ENCODE measurements at places on chromosomes 12 and 14.

DNA sequence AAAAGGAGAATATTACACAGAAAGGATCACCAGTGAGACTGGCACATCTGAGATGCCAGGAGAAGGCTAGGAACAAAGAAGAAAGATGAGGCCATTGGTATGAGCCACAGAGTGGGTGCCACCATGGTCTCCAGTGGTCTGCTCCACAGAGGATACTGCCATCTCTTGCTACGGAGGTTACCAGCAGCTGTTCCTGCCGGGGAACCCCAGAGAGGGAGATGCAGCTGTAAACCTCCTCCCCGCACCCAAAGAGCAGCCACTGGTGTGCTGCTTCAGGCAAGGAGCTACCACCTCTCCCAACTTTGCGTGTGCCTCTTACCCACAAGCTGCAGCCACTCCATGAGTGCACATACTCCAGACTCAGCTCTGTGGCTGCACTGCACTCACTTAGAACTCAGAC lies 201.5 kb upstream of the RTL1 start:
- no peak for DNase-seq

DNA sequence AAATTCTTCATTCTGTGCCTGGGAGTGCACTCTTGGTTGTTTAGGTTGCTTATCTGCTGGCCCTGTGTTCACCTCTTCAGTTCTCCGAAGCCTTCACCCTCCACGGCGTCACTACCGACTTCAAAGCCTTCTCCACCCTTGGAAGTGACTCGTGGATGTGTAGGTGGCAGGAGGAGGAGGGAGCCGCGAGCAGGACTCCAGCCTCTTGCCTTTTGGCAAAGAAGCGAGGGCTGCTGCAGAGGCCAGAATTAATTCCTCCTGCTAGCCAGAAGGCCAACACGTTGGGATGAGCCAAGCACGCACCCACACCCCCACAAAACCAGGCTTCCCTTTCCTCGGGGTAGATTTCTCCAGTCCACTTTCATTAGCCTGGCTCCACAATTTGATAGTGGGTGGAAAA lies 86.5 kb downstream of the TBX5 start:
- DNase-seq, result no peak

- DNase-seq, result no peak
Observed at GRCh38 chr12:67014642-67015041, 254.5 kb upstream of the CAND1 start.

DNA sequence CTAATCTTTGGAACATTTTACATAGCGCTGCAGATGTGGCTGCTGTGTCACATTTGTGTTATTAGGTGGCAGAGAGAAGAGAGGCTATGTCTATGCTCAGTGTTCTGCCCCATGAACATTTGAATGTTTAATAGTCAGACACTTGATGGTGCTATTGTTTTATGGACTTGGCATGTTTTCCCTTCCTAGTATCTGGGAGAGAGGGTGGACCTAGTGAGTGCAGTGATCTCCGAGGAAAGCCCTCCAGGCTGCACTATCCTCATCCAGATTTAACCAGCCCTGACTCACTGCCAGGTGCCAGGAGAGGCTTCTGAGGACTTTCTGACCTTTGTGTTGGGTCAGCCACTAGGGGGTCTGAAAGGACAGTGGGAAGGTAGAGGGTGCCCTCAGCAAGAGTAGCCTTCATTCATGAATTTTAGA lies 24.3 kb downstream of the ZFC3H1 start:
- DNase-seq, result no peak

DNA sequence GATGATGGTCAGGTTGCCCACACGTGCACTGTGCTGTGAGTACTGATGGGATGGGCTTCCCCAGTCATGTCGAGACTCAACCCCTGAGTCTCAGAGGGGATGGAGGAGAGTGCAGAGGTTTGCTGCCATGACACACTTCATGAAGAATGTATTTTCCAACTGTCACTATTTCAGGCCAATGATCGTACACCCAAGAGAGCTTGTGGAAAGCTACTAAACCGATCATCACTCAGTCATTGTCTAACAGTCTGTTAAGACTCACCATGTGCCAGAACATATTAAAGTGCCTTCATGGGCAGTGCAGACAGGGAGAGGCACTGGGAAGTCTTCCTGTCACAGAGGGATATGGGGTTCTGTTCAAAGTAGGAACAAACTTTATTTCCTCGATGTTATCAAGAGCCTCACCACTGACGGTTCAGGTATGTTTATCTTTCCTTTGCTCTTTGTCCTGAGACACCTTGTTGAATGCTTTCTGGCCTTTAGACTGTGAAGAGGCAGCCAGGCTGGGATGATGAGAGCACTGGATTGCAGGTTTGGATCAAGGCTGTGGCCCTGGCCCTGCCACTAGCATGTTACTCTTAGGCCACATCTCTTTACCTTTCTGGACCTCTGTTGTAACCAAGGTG lies 41.6 kb upstream of the NTF3 start:
- DNase-seq, result no peak

- DNase-seq, result no peak
Observed at GRCh38 chr12:98275131-98275475, 240.3 kb upstream of the TMPO start.

DNA sequence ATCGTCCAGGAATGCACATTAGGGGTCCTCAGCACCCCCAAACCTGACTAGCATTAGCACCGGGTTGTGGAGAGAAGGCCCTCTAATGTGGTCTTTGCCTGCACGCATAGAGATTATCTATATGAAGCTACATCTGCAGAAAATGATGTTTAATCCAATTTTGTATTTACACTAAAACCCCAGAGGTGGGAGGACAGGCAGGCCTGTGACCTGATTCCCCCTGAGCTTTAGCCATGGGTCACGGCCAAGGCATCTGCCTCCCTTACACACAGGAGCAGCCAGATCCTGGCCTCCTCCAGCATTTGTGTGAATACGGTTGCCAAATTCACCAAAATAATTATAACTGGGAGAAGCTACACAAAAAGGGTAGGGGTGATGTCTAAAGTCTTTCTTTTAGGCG lies 7.0 kb downstream of the APOLD1 start:
- DNase-seq, result no peak

GRCh38 chr12:62839869-62840660 lies 94.9 kb downstream of the PPM1H start:
- DNase-seq, result no peak

DNA sequence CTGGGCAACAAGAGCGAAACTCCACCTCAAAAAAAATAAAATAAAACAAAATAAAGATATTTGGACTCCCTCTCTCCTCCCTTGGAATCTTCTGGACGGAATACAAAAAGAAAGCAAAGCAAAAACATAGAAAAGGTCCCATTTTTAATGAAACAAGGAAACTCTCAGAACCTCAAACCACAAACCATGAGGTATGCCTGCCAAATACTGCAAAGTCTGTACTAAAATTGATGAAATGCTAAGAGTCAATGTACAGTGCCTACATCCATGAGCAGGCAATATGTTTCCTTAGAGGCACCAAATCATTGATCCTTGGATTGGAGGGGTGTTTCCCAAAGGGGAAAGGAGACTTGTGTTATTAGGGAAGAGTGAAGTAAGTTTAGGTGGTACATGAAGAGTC lies 8.2 kb upstream of the RPS6KA5 start:
- no peak for DNase-seq

- DNase-seq, result no peak
Observed at GRCh38 chr14:35406506-35407305, 2.2 kb upstream of the NFKBIA start.

DNA sequence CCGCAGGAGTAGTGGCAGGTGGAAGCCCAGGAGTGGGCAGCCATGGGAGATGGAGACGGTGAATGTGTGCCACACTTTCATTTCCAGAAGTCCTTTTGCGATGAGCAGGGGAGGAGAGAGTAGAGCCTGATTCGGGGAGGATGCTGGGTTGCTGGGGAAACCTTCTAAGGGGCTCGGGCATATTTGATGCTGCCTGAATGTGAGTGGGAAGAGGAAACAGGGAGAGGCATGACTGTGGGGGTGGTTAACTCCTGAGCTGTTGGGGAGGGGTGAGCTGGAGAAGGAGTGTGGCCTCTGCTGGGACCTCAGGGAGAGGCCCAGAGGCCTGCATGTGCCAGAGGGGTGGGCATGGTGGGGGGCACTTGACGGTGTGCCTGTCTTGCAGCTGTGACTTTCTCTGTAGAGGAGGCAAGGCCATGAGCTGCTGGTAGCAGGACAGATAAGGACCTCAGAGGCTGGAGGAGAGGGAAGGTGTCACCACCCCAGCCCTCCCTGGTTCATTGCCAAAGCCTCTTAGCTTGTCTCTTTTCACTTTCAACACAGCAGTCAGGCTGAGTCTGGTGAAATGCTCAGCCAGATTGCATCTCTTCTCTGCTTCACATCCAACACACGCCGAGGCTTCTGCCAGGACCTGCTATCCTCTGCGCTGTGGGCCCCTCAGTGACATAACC lies 11.4 kb downstream of the GLT1D1 start:
- DNase-seq, result no peak

GRCh38 chr14:90114554-90114953 lies 52.8 kb downstream of the KCNK13 start:
- DNase-seq, result no peak

GRCh38 chr12:25694072-25694471 lies 141.0 kb upstream of the LMNTD1 start:
- no peak for DNase-seq

GRCh38 chr14:53570411-53571387 lies 385.9 kb downstream of the BMP4 start:
- DNase-seq, result no peak

DNA sequence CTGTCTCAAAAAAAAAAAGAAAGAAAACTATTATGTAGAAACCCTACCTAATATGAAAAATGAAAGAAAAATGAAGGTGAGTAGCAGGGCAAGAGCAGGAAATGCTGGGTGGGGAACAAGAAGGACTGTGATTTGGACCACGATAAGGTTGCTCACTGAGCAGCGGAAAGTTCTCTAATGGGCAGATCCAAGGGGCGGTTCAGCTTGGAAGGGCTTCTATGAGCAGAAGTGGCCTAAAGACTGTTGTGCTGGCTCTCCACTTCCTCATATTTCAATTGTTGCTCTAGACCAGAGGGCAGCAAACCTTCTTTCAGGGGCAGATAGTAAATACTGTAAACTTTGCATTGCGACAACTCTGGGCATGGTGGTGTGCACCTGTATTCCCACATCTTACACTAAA lies 16.3 kb upstream of the NFYB start:
- no peak for DNase-seq

DNA sequence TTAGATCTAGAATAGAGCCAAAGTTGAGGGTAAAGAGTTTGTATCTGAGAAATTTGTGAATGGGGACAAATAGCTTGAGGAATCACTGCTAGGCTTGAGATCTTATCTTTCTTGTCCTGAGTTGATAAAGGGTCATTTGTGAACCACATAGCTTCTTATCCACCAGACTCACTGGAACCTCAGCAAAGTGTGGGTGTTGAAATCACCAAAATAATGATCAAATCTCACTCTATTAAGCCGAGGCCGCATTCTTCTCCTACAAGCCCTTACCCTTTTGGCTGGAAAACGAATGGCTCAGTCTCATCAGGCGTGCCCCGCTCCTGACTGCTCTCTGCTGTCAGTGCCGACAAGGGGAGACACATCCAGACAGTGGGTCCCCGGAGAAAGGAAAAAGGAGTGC lies 240.6 kb downstream of the EGLN3 start:
- no peak for DNase-seq

DNA sequence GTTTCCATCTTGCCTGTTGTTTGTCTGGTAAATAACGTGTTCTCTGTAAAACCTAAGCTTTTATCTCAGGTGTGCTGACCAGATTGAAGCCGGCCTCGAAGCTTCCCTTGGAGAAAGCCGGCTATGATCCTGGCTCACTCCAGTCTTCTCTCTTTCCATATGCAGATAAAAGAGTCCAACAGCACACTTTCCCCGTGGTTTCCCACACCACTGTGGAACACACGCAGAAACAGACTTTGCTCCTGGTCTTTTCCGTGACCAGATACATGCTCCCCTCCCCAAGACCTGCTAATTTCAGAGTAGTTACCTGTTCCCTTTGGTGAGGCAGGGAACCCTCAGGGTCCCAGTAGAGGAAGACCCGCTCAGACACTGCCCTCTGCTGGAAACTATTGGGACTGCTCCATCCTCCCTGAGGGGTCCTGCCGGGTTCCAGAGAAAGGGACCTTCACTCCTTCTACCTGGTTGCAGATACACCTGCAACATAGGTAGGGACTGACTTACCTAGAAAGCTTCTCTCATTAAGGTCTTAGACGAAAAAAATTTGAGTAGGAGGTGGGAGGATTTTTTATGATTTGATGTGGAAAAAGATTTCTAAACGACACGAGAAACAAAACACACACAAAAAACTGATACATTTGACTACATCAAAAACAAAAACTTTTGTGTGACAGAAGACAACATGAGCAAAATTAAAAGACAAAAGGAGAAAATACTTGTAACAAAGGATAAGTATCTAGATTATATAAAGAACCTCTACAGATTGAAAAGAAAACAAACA lies 415.4 kb upstream of the CCDC196 start:
- DNase-seq, result peak; percentile 72

DNA sequence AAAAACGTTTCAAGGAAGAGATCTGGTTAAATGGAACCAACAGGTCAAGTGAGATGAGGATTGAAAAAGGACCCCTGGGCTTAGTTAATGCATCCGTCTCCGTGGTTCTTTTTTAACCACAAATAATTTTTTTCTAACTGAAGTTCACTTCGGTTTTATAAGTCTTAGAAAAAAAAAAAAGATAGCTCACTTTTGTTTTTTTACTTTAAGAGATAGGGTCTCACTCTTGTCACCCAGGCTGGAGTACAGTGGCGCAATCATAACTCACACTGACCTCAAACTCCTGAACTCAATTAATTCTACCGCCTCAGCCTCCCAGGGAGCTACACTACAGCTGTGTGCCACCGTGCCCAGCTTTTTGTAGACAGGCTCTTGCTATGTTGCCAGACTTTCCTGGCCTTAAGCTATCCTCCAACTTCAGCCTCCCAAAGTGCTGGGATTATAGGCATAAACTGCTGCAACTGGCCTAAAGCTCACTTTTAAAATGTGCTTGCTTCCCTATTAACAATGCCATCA lies 11.8 kb downstream of the HNRNPC start:
- DNase-seq, result no peak

GRCh38 chr12:106801167-106801708 lies 26.8 kb downstream of the RIC8B start:
- no peak for DNase-seq

GRCh38 chr14:91119556-91120311 lies 5.9 kb downstream of the DGLUCY start:
- no peak for DNase-seq

GRCh38 chr12:119676022-119676421 lies 8.1 kb downstream of the PRKAB1 start:
- DNase-seq, result no peak

- DNase-seq, result no peak
Observed at GRCh38 chr12:55694188-55694515, 13.6 kb downstream of the ITGA7 start.

DNA sequence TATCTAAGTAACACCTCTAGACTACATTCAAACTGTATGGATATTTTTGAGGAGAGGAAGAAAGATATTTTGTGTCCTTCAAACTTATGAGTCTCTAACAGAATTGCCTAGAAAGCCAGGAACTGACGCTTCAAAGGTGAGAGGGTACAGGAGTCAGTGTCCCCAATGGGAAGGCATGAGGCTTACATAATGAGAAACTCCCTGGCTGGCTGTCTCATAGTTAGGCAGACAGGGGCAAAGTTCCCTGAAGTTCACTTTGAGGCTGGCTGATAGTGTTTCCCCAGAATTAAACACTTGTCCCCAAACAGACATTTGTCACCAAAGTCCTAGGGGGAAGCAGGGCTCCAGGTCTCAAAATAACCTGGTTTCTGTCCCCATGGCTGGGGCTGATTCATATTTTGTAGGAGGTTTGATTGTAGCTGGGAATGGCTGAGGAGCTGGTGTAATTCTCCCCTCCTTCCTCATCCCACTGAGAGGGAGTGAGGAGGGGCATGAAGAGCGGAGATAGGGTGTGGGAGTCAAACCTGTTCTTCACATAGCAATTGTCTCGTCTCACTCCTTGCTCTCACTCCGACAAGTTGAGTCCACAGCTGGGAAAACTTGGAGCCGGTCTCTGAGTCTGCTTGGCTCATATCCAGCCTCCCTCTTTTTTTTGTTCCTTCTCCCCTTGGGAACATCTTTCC lies 56.4 kb upstream of the CISTR start:
- DNase-seq, result no peak
